ENCODE measurements at places on chromosomes 5 and 9.

DNA sequence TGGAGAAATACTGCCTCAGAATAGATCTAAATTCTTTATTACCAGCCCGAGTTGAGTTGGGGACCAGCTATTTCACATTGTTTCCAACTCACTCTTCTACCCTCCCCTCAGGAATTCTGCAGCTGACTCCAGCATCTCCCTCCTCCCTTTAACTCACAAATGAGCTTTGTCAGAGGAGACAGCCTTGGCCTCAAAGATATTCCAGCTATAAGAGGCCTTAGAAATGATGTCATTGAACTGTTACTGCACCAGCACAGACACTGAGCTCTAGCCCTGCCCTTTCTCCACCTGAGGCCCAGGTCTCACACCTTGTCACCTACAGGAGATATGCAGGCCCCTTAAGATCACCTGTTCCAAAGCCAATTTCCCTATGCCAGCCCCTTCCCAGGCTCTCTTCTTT is 78.4 kb upstream of the ATP10B start:
- DNase-seq: no peak

GRCh38 chr5:113059232-113060040 is 82.8 kb downstream of the DCP2 start:
- DNase-seq: no peak

DNA sequence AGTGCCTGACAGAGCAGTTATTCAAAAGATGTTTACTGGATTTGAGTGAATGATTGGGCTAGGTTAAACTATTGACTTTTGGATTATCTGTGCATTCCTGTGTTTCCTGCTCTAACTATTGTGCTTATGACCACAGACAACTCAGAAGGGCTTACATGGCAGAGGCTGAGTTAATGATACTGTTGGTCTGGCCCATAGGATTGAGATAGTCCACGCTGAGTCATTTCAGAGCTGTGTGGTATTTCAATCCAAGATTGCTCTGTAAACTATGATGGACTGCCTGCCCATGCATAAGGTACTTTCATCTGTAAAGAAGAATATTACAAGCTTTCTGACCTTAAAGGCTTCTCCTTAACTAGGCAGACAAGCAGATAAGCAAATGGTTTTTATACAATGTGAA is 49.1 kb upstream of the SLIT3 start:
- no peak for DNase-seq

- DNase-seq: no peak
These were observed 83.4 kb downstream of the MUSK start for GRCh38 chr9:110751971-110752370.

DNA sequence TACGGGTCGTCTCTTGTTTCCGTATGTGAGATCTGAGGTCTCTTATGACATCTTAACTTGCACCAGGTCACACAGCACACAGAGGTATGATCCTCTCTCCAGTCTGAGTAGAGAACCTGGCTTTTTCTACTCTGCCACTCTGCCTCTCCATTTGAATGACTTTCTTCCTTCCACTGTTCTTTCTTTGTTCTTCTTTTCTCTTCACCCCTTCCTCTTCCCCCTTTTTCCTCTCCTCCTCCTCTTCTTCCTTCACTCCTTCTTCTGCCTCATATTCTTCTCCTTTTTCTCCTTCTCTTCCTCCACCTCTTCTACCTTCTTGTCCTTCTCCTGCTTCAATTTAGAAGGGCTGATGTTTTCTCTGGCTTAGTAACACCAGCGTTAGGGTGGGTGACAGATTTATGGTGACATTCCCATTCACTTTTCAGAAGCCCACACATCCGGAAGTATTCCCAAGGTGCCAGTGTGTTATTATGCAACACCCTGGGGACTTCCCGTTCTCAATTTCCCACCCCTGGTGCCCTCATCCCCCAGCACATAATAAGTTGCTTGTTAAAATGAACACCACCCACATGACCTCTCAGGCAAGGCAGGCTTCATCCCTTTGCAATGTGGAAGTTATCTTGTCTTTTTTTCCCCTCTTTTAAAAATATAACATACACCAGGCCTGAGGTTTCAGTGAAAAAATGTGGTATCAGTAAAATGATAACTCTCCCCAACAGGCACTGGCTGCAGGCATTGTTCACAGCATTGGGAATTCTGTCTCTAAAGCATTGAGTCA is 122.0 kb downstream of the PAPPA start:
- no peak for DNase-seq

DNA sequence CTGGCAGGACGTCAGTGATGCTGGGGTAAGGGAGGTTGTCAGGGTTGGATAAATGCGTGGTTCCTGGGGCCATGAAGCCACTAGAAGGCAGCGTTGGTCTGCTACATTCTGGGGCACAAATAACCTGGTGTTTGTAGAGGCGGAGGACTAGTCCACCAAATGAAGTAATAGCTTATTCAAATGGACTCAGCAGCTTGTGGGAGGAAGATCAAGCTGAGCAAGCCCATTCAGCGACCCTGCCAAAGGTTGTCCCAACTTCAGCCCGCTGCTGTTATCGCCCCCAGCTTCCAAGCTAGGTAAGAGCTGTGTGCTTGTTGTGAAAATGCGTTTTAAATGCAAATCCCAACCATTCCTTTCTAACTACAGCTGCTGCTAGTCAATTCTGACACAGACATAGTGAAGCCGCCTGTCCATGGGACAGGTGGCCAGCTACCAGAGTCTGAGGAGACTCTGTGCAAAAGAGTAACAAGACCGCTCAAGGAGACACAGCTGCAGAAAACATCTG is 7.6 kb upstream of the FAM240B start:
- no peak for DNase-seq

- DNase-seq: no peak
These were observed 739.8 kb upstream of the PTPRD start for GRCh38 chr9:11352612-11353011.

DNA sequence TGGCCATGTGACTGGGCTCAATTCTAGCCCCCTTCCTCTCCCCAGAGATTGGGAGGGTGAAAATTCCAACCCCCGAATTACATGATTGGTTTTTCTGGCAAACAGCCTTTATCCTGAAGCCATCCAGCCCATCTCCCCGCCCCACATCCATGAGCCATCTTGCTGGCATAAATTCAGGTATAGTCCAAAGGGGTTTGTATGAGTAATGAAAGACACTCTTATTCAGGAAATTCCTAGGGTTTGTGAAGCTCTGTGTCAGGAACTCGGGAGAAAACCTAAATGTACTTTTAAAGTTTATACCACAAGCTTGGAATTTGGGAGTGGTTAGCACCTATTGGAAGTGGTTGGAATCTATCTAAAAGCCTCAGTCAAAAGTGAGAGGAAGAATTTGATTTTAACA is 80.6 kb upstream of the SIMC1 start:
- DNase-seq: no peak

DNA sequence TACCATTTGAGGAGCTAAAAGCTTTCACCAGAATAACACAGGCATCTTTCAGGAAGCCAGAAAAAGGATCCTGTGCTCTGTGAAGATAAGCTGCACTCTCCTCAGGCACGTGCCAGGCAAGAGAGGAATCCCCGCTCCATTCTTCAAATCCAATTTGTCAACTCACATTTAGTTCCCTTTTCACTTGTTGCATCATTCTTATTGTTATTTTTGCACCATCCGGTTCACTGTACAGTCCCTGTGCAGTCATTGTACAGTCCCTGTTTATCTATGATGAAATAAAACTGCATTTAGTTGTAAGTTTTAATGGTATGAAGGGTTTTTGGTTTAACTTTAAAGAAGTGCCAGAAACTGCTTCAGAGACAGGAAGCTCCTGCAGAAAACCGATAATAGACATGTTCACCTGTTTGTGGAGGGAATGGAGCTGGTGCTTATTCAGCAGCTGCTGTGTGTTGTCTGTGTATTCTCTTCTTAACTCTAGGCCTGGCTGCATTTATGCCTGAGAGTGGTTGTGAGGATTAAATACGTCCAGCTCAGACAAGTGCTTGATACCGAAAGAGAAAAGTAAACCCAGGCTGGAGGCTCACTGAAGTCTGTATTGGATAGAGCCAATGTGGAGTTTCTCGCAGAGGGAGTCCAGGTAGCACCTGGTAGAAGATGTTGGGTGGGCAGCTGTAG is 22.4 kb downstream of the IFNW1 start:
- DNase-seq: no peak

GRCh38 chr5:173159256-173159655 is 14.9 kb downstream of the BNIP1 start:
- DNase-seq: no peak

GRCh38 chr5:1748845-1749244 is 50.8 kb downstream of the MRPL36 start:
- DNase-seq: no peak

DNA sequence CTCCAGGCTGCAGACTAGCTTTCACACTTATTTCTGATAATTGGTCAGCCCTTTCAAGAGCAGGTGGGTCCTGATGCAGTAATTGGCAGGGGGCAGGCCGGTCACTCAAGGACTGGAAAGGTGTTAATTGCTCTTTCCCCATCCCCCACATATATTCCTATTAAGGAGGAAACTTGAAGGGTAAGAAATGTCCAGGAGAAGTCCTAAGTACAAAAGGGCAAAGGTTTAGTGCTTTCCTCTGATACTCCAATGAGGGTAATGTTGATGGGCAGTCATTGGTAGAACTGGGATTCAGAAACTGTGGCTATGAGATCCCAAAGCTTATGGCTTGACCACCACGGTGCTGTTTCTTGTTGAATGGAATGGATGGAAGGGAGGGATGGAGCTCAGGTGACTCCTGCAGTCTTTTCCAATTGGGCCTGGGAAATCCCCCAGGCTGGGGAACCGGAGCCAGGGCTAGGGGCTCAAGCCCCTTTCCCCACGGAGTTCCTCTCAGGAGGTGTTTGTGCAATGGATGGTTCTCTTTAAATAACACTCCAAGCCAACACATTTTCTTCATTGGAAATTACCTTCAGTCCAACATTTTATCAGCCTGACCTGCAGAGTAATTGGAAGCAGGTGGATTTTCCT is 103.2 kb upstream of the ALDH1B1 start:
- DNase-seq: no peak

Measured in CD4-positive, alpha-beta T cell treated with Interleukin-17A for 4 hours (primary cell).